ENCODE measurements at places on chromosomes 2 and 18. TPM values are rescaled to one million over a fixed set of nuclear protein-coding genes. Genes with fewer than 3 reads are reported as not detected.

DNA sequence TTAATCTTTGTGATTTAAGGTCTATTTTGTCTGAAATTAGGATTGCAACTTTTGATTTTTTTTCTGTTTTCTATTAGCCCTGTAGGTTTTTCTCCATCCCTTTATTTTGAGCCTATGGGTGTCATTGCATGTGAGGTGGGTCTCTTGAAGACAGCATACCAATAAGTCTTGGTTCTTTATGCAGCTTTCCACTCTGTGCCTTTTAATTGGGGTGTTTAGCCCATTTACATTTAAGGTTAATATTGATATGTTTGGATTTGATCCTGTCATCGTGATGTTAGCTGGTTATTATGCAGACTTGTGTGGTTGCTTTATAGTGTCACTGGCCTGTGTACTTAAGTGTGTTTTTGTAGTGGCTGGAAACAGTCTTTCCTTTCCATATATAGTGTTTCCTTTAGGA is 17.7 kb downstream of the EHBP1 start:
- no peak for DNase-seq

The RBM44 gene
- total RNA-seq: 0.46 TPM

- DNase-seq: no peak
Observed at GRCh38 chr2:240405133-240405532, 30.3 kb upstream of the GPC1 start.

The PRKAG3 gene
- not detected for total RNA-seq

- DNase-seq: no peak
Observed at GRCh38 chr2:197677056-197677455, 1.7 kb upstream of the RFTN2 start.
